CD8-positive, alpha-beta memory T cell (primary cell): ENCODE measurements at places on chromosomes 5 and 9.

- no peak for DNase-seq
Measured at GRCh38 chr9:130833031-130833990, 1.7 kb upstream of the ABL1 start.

DNA sequence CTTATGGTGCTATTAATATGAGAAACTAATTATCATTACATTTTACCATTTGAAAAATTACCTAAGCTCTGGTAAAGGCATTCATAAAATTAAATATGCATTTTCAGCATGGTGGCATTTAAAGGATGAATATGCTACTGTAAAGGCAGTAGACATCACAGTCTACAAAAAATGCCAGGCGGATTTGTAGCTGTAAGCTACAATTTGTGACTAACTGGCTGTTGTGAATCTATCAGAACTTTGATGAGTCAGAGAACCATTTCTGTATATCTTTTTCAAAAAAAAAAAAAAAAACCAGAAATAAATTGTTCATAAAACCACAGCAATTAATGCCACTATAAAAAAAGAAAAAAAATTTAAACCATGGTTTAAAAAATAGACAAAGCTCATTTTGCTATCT lies 186.3 kb downstream of the NFIB start:
- DNase-seq: no peak

DNA sequence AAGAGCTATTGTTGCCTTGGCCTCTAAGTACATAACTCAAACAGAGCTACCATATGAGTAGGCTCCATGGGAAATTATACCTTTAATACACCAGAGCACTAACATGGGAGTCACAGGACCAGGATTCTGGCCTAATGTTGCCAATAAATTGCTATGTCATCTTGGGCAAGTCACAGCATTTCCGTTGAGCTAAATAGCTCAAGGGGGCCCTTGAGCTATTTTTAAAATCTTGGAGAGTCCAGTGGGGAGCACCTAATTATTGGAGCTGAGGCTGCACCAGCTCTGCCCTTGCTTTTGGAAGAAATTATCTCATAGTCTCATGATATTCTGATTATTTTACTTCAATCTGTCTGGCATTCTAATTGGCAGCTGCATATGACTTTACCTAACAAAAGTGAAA lies 350.8 kb downstream of the ENC1 start:
- DNase-seq: no peak

- DNase-seq: no peak
Measured at GRCh38 chr9:21095561-21095960, 17.8 kb upstream of the IFNB1 start.

GRCh38 chr5:140633021-140633471 lies at the start of gene CD14:
Gene CD14, minus strand, starts transcription at chr5:140633175. Its CDS starts 104 bp downstream, at chr5:140633071.
- DNase-seq: no peak

- DNase-seq: no peak
Measured at GRCh38 chr5:169657127-169657526, 20.1 kb downstream of the DOCK2 start.

- no peak for DNase-seq
Measured at GRCh38 chr5:107523029-107523680, 147.6 kb downstream of the EFNA5 start.

- no peak for DNase-seq
Measured at GRCh38 chr9:33107762-33108161, 31.3 kb upstream of the SMU1 start.

DNA sequence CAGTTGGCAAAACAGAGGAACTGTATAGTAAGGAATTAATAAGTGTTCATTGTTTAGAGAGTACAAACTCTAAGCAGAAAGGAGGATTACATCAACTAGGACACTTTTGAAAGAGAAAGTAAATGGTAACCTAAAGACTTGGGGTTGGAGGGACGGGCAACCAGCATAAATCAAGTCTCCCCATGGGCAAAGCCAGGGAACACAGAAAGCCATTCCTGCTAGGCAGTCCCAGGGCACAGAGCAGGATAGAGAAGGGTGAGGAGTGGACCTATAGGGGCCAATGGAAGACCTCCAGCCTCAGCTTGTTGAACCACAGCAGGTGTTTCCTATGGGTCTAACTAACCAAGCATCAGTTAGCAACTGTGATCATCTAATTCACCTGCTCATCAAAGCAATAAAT lies 9.2 kb upstream of the ERAP1 start:
- DNase-seq: no peak

- DNase-seq: no peak
Measured at GRCh38 chr9:22423566-22423965, 23.1 kb upstream of the DMRTA1 start.

GRCh38 chr9:1514776-1515363 lies 464.7 kb downstream of the DMRT2 start:
- DNase-seq: no peak
